ENCODE measurements at places on chromosomes 1 and 21. TPM values are rescaled to one million over a fixed set of nuclear protein-coding genes. Genes with fewer than 3 reads are reported as not detected.

Gene DMRTA2
- not detected for total RNA-seq

DNA sequence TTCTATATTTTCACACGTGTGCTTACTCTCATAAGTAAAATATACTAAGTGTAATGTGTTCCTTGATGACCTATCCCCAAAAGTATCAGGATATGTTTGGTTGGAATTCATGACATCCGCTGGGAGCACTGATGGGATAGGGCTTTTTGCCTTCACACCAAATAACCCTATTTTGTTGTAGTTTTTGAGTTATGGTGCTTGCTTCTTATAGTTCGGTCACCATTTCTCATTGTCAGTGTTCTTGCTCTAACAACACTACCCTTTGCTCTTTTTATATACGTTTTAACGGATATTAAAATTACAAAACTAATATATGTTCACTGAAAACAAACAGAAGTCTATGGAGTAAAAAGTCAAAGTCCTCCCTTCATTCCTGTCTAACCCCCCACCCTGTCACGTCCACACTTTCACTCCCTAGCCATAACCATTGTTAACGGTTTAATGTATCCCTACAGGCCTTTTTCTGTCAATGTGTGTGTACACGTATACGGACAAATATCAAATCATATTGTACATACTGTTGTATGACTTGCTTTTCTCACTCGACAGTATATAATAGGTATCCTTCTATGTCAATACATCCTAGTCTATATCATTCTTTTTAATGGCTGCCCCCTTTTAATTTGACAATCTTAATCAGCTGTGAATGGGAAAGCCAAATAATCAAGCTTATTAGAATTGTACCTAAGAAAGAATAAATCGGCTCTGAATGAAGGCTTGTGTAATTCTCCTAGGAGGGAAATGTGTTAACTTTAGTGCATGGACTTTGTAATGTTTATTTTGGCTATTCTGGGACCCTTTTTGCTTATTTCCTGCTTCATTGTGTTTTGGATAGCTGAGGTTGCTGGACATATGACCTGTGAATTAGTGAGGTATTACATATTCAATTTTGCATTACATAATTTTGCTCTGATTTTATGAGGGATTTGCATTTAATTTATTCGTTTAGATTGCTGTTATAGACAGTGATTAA lies 3.5 kb upstream of the RNF220 start:
- H3K36me3 ChIP-seq = no peaks in the 10 kb centered on the region
- H3K27ac ChIP-seq = no peak overlapping the region
- H3K4me1 ChIP-seq = no peaks in the 10 kb centered on the region
- no peak overlapping the region for H3K4me3 ChIP-seq

DNA sequence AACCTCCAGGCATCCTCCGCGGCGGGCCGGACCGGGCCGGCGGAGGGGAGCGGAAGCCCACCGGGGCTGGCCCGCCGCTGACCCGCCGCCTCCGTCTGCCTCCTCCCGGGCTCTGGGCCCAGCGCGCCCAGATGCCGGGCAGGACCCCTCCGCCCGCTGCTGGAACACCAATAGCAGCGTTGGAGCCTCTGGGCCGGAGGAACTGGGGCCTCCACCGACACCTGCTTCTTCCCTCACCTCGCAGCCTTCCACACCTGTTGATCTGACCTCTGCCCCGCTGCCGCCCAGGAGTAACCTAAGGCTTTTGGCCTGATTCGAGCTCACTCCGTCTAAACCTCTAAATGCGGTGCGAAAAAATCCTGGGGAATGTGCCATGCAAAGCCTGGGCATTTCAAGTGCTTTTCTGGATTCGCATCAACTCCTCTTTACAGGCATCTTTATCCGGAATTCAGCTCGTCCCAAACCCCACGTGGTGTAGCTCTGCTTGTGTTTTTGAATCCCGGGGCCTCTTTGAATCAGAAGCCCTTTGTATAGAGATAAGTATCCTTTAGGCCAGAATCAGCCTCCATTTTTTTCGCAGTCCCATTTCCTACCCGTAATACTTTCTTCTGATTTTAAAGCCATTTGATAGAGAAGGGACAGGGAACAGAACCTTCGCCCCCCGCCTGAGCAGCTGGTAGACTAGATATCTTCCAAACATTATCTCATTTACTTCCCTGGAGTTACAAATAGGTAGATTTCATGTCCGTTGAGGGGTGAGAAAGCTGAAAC lies 680 bp upstream of the CNN3 start:
- DNase-seq = peak; percentile 75
- H3K27ac ChIP-seq = peak overlapping the region; percentile 100
- no peaks in the 10 kb centered on the region for H3K27me3 ChIP-seq
- H3K4me1 ChIP-seq = peaks cover 9% of the 10 kb centered on the region

GRCh38 chr1:223876590-223876989 lies 30.8 kb upstream of the TP53BP2 start:
- no peaks in the 10 kb centered on the region for H3K36me3 ChIP-seq
- H3K4me1 ChIP-seq = no peaks in the 10 kb centered on the region
- DNase-seq = no peak
- no peak overlapping the region for H3K4me3 ChIP-seq

All from lung (tissue), 17 donors.